ENCODE measurements at places on chromosomes 12 and 14.

- DNase-seq: no peak
Measured at GRCh38 chr14:68238551-68238950, 419.0 kb downstream of the RAD51B start.

DNA sequence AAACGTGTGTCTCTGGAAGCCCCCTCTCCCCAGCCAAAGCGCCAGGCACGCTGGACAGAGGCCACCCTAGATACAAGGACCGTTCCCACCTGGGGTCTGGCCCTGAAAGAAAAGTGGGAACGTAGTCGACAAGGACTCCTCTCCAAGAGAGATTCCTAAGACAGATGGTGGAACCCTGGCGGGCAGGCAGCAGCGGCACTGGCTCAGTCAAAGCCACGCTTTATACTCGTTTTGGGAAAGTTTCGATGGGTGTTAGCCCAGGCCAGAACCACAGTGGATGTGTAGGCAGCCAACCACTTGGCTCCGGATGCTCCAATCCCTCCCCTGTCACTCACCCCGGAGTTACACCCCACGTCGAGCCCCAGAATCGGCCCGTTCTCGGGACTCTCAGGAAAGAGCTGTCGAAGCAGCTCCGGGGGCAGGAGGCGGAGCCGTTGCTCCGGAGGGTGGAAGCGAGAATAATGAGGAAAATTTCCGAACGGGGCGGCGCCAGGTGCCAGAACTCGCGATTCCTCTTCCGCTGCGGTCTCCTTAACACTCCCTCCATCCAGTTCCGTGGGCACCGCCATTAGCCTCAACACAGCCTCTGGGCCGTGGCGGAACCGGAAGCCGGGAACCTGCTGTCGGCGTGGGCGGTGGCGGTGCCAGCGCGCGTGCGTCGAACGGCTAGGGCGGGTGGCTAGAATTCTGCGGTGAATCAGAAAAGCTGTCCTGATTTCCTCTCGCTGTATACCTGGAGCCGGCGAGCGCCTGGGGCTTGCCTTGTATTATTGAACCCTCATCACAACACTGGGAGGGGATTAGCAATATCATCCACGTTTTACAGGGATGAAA is at the start of gene BCDIN3D:
BCDIN3D (minus strand) TSS at position 588 of the 834 bp plus-strand sequence; CDS start at position 569, 19 bp downstream.
- peak; percentile 85 for DNase-seq

DNA sequence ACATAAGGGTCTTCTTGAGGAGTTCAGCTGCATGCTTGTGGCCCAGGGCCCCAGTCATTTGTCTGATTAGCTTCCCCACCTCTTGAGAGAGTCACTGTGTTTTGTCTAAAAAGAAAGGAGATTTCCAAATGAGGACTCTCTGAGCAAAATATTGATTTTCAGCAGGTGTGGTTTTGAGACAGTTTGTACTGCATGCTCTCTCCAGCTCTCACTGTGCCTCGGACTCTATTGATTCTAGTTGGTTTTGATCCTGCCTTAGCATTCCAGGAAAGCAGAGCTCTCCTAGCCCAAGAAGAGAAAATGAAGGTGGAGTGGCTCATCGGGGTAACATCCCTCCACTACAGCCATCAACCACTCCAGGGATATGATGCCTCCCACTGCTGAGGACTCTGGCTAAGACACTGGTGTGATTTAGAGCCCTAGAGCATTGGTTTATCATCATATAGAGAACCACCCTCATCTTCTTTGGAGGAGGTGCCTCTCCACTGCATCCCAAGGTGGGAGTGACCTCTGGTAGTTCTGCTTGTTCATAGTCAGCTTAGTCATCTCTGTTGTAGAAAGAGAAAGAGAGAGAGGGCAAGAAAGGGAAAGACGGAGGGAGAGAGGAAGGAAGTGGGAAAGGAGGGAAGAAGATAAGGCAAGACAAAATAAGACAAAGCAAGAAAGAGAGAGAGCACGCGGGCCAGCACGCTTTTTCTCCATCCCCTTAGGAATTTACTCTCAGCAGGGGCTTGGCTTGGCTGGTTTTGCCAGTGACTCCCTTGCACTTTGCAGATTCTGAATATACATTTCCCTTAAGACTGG is 365.6 kb downstream of the DPF3 start:
- DNase-seq: no peak

- peak; percentile 33 for DNase-seq
Measured at GRCh38 chr12:94644141-94644979, 6.0 kb downstream of the TMCC3 start.

GRCh38 chr14:90649083-90649482 is 167.1 kb downstream of the TTC7B start:
- no peak for DNase-seq

DNA sequence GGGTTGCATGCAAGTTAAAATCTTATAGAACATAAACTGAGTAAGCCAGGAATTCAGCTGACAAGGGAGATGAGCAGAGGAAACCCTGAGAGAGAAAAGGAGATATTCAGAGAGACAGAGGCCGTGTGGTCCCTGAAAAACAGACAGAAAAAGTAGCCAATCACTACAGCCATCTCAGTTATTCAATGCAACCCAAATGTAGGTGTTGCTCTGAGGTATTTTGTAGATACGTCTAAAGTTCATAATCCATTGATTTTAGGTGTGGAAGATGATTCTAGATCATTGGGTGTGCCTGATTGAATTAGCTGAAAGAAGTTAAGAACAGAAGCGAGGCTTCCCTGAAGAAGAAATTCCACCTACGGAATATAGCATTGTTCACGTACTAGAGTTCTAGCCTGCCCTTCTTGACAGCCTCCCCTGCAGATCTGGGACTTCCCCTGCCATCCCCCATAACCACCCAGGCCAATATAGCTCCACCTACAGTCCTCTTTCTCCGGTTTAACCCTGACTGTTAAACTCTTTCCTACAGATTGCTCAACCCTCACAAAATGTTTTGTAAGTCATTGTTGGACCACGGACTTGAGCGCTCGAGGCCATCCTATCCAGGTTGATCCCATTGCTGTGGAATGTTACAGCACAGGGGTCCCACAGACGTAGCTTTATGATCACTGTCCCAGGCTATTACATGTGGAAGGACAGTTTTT is 21.7 kb downstream of the AICDA start:
- DNase-seq: no peak

- DNase-seq: peak; percentile 56
Measured at GRCh38 chr14:94317259-94317658, 5.9 kb downstream of the SERPINA6 start.

DNA sequence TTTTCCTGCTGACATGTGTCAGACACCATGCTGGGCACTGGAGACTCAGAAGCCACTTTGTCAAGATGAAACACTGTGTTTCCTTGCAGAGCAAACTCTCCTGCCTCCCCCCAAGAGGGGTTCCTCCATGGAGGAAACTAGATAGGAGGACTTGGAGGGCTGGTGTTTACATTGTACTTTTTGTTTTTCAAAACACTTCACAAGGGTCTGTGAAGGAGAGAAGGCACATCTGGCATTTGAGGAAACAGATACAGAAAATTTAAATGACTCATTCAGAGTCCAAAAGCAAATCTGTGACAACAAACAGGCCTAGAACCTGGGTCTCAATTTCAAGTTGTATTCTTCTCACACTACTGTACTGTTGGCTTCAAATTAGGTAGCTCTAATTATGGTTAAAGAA is 6.7 kb upstream of the CDKL1 start:
- no peak for DNase-seq

DNA sequence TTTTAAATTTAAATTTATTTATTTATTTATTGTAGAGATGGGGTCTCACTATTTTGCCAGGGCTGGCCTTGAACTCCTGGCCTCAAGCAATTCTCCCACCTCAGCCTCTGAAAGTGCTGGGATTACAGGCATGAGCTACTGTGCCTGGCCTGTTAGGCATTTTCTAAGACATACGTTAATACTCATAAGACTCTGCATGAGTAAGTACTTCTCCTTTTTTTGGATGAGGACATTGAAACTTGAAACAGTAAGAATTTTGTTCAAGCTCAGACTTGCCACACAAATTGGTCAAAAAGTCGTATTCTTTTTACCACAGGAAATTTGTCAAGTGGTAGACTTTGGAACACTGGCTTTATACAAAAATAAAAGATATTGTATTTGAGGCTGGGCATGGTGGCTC is 187.4 kb upstream of the RASSF8 start:
- DNase-seq: peak; percentile 80

- peak; percentile 61 for DNase-seq
Measured at GRCh38 chr12:6376079-6376869, 911 bp upstream of the SCNN1A start.

DNA sequence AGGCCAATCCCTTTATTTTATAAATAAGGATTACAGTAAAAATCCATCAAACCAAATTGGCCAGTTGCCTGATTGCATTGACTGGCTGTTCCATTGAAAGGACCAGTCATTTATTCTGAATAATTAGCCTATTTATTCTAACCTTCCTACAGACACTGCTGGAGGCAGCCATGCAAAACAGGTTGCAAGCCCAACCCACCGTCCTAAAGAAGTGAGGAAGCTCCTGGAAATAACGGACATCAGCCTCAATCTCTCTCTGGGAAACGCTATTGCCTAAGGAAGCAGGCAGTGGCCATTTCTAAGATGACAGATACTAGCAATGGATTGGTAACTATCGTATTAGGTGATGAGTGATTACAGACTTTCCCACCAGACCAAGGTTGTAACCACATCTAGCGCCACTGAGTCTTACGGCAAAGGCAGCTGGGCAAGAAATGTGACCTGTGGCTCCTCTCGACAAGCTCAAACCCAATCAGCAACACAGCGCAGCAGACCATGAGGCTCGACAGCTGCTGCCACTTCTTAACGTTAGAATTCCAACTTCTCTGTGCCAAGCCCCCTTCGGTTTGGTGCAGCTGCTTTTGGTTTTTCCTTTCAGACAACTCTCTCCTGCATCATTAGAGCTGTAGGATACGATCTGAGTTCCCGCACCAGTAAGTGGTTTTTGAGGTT is 134.2 kb downstream of the KCNK10 start:
- no peak for DNase-seq

All from stromal cell of bone marrow (primary cell).